ENCODE measurements at places on chromosomes 11 and 22. TPM values are rescaled to one million over a fixed set of nuclear protein-coding genes. Genes with fewer than 3 reads are reported as not detected.

The ALX4 gene
- total RNA-seq: not detected

The NLRP14 gene
- not detected for total RNA-seq

The GVQW3 gene
- 0.92 TPM for total RNA-seq

The KCNJ1 gene
- total RNA-seq: 0.17 TPM

The BAD gene
- 135 TPM for total RNA-seq

The C11orf97 gene
- total RNA-seq: not detected

The SLC43A3 gene
- 33.4 TPM for total RNA-seq

The CYB5R3 gene
- total RNA-seq: 487 TPM

The EXPH5 gene
- 1.8 TPM for total RNA-seq

The APOA4 gene
- total RNA-seq: not detected

The SLC3A2 gene
- 40.2 TPM for total RNA-seq

The OR8A1 gene
- not detected for total RNA-seq

The ARHGAP42 gene
- 6.6 TPM for total RNA-seq

The SRRD gene
- total RNA-seq: 20.4 TPM

The SLC37A2 gene
- 4.6 TPM for total RNA-seq

The OR52A1 gene
- not detected for total RNA-seq

The OR5A1 gene
- total RNA-seq: not detected

The HEPACAM gene
- total RNA-seq: 0.38 TPM

The CCDC73 gene
- total RNA-seq: not detected

The RIMBP3C gene
- total RNA-seq: 0.23 TPM

The MRGPRF gene
- total RNA-seq: 6.5 TPM

The MUC15 gene
- not detected for total RNA-seq

The PICK1 gene
- total RNA-seq: 26.5 TPM

The UBASH3B gene
- 1.6 TPM for total RNA-seq

The GLYAT gene
- total RNA-seq: 0.39 TPM

GRCh38 chr11:94211261-94211830, 82.7 kb downstream of the PANX1 start:
- no peak for DNase-seq

- DNase-seq: no peak
Measured at GRCh38 chr11:16363706-16364105, 7.4 kb upstream of the SOX6 start.

DNA sequence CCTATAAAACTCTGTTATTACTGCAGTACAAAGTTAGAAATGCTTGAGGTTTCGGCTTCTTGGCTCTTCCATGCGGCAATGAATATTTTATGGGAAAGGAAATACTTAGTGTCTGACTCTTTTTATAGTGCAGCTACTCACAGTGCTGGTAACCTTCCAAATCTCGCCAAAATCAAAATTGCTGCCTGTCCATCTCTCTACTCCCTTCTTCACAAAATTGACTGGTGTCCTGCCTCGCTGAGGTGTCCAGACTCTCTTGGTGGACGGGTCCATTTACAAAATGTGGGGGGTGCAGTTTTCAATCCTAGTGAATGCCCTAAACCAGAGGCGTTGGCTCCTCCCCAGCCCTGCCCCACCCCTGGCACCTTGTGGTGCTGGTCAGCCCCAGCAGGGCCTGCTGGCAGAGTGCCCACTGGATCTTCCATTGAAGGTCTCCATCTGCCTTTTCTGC, 73.5 kb downstream of the ZBTB16 start:
- DNase-seq: peak; percentile 80

DNA sequence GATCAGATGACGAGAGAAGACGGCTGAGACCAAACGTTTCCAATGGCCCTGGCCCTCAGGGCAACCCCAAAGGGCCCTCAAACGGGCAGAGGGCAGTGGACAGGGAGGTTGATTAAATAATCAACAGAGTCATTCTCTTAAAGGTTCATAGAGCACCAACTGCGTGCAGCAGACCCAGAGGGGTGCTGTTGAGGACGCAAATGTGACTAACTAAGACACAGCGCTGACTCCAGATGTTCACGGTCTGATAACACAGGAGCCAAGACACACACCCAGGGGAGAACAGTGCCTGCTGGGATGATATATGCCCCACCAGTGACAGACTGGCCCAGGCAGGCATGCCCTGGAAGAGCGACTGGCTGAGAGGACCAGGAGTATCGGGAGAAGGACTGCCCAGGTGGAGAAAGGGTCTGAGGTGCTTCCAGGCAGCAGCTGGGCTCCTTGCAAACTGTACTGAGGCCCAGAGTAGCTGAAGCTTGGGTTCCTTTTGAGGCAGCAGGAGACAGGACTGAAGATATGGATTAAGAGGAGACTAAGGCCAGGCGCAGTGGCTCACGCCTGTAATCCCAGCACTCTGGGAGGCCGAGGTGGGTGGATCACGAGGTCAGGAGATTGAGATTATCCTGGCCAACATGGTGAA, 7.7 kb downstream of the VWCE start:
- DNase-seq: no peak

DNA sequence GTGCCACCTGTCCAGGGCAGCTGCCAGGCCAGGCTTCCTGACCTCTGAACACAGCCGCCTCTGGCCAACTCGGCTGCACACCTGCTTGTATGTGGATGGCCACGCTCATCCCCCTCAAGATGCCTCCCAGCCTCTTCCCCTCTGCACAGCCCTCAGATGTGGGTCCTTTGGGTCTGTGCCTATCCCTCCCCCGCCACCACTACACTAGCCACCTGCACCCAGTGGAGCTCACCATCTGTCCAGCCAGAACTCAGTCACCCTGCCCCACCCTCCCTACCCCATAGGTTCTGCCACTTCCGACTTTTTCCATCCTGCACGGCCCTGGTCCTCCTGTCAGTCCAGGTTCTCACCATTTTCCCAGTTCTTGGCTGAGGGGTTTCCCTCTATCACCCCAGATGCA, 44.6 kb downstream of the PHF21B start:
- DNase-seq: no peak

GRCh38 chr22:39439170-39439569, 17.6 kb upstream of the MGAT3 start:
- no peak for DNase-seq

DNA sequence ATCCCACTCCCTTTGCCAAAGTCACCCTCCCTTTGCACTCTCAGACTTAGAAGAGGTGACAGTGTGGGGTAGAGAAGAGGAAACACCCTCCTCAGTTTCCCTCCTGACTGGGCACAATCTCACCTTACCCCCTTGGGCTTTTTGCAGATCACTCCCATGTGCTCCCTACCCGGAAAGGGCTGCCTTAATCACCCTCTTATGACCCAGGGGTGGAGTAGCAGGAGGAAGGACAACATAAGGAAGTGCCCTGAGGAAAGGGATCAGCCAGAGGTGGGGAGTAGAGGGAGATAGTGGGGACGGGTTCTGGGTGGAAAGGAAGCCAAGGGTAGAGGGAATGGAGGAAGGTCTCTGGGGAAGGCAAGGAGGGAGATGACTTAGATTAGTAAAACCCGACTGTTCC, 52.0 kb downstream of the NRXN2 start:
- DNase-seq: no peak

GRCh38 chr11:36056160-36056751, 112.4 kb downstream of the LDLRAD3 start:
- no peak for DNase-seq

DNA sequence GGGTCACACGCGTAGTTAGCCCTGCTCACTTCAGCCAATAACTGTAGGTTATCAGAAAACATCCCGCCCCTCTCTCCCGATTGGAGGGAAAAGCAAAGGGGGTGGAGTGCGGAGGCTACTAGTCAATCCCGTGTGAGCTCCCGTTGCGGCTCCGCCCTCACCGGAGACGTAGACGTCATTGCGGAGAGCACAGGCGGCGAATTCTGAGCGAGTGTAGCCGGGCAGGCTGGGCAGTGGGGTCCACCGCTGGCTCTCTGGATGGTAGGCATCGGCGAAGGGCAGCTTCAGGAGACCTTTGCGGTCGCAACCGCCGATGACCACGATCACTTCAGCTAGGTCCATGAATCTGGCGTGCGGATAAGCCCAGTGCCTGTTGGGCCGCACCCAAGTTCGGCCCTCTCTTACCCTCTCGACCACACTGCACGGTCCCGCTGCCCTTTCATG, 4.7 kb downstream of the KLHL35 start:
- peak; percentile 99 for DNase-seq

DNA sequence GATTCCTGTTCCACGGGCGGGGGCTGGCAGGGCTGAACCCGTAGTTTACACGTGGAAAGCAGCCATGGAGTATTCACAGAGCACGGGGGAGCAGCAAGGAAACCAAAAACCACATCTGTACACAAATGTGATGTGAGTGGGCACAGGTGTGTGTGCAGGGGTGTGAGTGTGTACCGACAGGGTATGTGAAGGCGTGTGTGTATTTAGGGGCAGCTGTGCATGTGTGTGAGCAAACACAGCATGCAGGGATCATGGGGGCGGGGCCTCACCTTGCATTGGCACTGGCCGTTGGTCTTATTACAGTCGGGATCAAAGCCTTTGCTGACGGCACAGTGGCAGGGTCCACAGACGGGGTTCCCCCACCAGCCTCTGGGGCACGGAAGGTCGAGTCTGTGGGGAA, 58.4 kb downstream of the TRMU start:
- peak; percentile 41 for DNase-seq

GRCh38 chr11:111308140-111308539, 9.8 kb downstream of the POU2AF3 start:
- peak; percentile 42 for DNase-seq

- no peak for DNase-seq
Measured at GRCh38 chr11:10287766-10288715, 6.0 kb downstream of the SBF2 start.

GRCh38 chr11:76315182-76315853, 65.6 kb downstream of the THAP12 start:
- no peak for DNase-seq

- DNase-seq: no peak
Measured at GRCh38 chr11:72023335-72023734, 24.6 kb downstream of the IL18BP start.

- no peak for DNase-seq
Measured at GRCh38 chr22:44759430-44760310, 7.3 kb downstream of the ARHGAP8 start.

DNA sequence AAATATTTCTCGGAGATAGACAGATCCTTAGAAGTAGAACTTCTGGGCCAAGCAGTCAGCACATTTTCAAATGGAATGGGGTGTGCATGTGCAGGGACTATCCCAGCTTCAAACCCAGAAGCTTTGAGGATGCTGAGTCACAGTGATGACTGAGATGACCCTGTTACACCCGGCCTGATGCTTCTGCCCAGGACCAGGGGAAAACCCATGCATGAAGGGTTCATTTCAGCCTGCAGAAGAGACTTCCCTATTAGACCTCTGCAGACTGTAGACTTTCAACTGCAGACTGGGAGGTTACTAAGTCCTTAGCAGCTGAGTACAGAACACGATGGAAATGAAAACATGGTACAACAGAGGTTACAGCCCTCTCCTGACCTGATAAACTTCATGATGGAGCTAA, 3.6 kb upstream of the OR2AT4 start:
- DNase-seq: no peak

GRCh38 chr11:85123752-85124231, 503.4 kb downstream of the DLG2 start:
- DNase-seq: no peak

- DNase-seq: no peak
Measured at GRCh38 chr11:31487848-31488247, 21.6 kb downstream of the IMMP1L start.

- DNase-seq: no peak
Measured at GRCh38 chr11:26944866-26945664, 48.8 kb upstream of the FIBIN start.

GRCh38 chr11:122093731-122094275, 22.2 kb downstream of the BLID start:
- DNase-seq: no peak

GRCh38 chr11:119339589-119340334, 921 bp downstream of the C1QTNF5 start:
- peak; percentile 83 for DNase-seq

DNA sequence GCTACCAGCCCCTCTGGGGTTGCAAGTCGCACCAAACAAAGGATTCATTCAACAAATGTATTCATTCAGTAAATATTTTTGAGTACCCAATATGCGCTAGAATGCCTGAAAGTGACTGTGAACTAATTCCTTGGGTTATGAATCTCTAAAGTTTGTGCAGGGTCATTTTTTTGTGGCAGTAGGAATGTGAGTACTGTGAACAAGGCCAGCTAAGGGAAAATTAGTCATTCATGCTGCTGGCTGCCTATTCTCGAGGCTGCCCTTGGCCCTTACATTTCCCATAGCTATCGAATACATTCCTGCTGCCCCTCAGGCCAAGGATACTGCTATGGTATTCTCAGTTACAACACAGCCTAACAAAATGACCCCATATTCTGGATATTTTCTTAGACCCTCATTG, 141.6 kb downstream of the TRPC6 start:
- DNase-seq: no peak

DNA sequence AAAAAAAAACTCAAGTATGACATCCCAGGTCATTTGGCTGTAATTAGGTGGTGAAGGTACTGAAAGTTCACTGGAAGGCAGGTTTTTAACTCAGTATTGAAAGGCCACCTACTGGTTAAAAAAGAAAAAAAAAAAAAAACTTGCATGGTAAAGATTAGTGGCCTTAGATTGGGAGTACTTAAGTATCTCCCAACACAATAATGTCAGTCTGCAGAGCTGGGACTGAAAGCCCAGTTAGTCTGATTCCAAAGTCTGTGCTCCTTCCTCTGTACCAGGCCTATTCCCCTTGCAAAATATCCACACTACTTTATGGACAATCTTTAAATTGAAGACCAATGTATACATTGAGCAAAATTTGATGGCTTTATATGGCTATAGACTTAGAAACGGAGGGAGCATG, 85.5 kb downstream of the NOX4 start:
- DNase-seq: no peak

GRCh38 chr11:48000432-48000831, 20.1 kb downstream of the PTPRJ start:
- DNase-seq: no peak

GRCh38 chr11:27300974-27301373, 62.0 kb downstream of the CCDC34 start:
- no peak for DNase-seq

DNA sequence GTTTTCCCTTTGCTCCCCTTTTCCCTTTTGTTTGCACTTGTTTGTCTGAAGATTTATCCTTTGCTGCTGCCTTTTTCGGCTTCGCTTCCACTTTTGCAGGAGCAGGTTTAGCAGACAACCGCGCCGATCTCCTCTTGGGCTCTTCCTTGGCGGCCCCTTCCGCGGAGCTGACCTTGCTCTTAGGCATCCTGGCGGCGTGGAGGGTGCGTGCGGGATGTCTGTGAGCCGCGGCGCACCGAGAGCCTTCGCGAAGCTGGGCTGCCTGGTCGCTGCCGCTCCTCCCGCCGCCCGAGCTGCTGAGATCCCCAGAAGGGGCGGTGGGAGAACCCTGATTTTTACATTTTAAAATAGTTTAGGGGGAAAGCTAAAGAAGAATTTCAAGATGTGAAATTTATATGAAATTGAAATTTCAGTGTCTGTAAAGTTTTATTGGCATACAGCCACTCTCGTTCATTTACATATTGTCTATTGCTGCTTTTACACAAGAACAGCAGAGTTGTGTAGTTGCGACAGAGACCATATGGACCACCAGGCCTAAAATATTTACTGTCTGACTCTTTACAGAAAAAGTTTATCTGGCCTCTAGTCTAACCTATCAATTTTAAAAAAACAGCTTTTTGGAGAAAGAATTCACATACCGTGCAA, 105.2 kb upstream of the RRM1 start:
- no peak for DNase-seq

- no peak for DNase-seq
Measured at GRCh38 chr11:27512238-27512637, 5.7 kb upstream of the LIN7C start.

- peak; percentile 90 for DNase-seq
Measured at GRCh38 chr11:47415949-47416472, 7.6 kb downstream of the SLC39A13 start.

GRCh38 chr11:87239001-87239400, 201.3 kb downstream of the TMEM135 start:
- DNase-seq: no peak
